CD8-positive, alpha-beta T cell (primary cell): ENCODE measurements at places on chromosomes 7 and 10.
A peak's percentile ranks its signal among the peaks of the same experiment; 100 is the strongest.

DNA sequence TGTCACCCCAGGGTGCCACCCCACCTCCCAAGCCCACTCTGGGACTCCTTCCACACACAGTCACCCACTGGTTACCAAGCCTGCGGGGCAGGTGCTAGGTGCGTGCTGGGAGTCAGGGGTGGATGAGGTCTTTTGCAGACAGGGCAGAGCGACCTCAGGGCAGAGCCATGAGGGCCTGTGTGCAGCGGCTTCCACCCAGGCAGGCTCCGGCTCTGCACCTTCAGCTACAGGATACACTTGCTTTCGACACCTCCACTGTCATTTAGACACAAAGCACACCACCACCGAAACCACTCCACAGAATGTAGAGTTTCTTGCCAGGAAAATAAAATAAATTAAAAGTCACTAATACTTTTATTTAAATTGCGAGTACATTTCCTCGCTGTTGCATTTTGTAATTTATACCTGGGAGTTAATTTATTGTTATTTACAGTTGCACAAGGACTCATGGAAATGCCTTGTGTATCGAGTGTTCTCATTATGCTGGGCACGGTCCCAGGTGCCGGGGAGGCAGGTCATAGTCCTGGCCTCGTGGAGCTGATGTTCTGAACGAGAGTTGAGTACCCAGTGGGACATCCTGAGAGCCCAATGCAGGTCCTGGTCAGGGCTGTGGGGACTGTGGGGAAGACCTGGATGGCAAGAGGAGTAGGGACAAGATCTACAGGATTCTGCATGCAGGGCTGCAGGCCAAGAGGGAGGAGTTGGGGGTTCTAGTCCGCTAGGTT, 127.8 kb downstream of the CUX1 start:
- no peak for DNase-seq

DNA sequence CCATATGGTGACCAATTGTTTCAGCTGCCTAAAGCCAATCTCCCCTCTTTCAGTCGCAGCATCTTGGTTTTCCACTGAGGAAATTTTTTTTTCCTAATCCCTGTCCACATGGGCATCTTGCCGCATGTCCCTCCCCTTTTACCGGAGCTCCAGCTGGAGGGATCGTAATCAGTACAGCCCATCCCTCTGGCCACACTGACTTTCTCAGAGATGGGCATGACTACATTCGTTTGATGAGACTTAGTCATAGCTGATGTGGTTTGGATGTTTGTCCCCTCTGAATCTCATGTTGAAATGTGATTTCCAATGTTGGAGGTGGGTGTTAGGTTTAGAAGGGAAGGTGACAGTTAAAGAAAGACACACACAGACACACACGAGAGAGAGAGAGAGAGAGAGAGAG, 186.8 kb upstream of the CXCL12 start:
- DNase-seq: no peak

DNA sequence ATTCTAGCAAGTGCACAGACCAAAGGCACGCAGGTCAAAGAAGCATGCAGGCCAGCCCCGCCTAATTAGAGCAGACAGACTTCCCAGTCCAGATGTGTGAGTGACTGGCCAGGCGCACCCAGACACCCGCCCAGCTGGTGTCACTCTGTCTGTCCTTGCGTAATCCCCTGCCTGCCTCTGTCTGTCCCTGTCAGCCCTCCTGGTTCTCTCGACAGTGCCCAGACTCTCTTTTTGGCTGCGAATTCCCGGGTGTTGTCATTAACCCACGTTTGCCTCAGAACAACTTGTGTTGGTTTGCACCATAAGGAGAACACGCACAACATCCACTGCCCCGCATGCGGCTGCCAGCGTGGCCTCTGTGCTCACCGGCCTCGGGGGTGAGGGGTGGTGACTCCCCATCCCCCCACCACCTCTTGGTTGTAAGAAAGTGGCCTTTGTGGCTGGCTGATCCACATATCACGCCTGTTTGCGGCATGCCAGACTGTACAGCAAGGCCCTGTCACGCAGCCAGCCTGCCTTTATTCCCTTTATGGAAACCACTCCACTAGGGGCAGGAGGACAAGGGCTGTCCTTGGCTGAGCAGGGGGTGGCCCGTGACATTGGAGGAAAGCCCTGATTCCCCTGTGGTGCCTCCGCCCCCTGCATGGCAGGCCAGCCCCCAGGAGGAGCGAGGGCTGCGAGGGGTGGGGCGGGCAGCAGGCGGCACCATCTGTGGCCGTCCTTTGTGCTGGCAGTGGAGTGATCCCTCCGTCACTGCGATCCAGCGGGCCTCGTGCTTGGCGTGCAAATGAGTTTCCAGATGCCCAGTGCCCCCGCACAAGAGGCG, 72.8 kb upstream of the PPIF start:
- no peak for DNase-seq

DNA sequence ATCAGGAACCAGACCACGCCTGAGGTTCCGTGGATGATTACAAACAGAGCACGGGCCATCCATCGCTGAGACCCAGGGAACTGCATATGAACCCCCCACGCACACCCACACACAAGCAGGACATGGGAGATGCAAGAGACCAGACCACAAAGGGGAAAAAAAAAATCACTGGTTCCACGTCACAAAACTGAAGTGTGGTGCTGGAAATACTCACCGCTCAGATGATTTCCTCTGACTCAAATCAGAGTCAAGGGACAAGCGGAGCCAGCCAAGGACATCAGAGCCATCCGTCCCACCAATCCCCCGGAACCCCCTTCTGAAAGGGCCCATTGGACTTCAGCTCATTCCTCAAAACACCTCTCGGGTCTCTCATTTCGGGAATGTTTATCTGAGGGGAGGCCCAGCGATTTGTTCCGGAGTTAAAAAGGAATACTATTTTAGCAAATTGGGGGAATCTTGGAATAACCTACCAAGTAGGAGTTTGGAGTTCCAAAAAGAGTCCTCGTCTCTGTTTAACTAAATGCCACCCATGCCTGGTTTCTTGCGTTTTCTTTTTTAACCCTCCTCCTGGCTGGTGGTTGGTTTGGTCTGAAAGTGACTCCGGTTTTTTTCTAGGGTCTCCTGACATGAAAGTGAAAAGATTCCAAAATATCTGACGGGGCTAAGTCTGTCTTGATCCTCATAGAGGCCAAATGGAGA, 15.0 kb downstream of the SNX8 start:
- DNase-seq: no peak

GRCh38 chr10:132039371-132039770, 26.4 kb upstream of the JAKMIP3 start:
- DNase-seq: no peak

- no peak for DNase-seq
Observed at GRCh38 chr7:12601302-12601869, 30.9 kb downstream of the SCIN start.

GRCh38 chr7:56074371-56074791, 10.3 kb downstream of the SUMF2 start:
- DNase-seq: peak; percentile 76

DNA sequence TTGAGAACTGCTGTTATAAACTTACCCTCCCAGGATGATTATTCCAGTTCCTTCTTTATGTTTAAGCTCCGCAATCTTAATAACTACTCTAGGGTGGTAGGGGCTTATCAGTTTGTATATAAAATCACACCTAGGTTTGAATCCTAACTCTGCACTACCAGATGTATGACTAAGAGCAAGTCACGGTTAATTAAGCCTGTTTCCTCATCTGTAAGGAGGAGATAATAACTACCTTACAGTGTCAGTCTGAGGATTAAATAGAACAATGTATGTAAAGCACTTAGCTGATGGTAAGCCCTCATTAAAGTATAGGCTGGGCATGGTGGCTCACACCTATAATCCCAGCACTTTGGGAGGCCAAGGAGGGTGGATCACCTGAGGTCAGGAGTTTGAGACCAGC, 9.2 kb downstream of the DNA2 start:
- DNase-seq: no peak

GRCh38 chr7:37414352-37414983, 34.2 kb downstream of the ELMO1 start:
- DNase-seq: no peak

DNA sequence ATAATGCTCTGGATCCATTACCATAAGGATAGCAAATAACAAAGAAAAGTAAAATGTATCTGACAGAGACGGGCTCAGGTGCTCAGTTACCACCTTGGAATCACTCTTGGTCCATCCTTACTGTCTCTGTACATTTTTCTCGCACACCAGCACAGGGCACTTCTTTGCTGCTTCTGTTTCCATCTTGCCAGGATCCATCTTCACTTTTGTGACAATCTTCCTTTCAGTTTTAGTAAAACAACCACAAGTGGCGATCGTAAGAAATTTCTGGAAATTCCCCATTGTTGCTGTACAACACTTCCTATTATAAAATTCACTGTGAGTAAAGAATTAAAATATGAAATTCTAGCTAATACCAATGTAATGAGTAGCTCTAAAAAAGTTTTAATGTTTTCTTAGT, 695.5 kb downstream of the GRM8 start:
- no peak for DNase-seq

DNA sequence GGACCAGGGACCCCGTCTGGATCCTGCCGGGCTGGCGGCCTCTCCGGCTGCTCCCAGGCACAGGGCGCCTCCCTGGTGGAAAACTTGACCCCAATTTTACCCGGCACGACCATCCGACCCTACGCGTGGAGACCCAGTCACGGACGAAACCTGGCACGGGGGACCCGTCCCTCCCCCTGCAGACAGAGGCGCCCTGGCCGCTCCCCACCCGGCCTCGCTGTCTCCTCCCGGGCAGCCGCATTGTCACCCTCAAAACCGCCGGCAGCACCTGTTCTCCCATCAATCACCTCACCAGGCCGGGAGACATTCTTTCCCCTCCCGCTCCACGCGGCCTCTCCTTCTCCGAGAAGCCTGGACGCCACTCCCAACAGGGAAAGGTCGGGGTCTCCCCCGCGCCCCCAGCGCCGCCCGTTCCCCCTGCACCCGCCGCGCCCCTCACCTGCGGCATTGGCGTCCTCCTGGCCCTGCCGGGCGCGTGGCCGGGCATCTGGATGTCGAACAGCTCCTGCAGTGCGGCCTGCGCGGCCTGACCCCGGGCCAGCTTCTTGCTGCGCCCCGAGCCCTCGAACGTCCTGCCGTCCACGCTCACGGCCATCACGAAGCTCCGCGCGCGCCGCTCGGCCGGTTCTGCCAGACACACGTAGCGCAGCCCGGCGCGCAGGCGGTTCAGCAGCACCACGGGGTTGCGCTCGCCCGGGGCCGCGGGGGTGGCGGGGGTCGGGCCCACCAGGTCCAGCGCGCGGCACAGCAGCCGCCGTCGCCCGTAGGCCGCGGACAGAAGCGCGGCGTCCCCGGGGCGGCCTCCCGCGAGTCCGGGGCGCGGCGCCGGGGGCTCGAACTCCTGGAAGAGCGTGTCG, 306.6 kb downstream of the WDR37 start:
- DNase-seq: no peak

DNA sequence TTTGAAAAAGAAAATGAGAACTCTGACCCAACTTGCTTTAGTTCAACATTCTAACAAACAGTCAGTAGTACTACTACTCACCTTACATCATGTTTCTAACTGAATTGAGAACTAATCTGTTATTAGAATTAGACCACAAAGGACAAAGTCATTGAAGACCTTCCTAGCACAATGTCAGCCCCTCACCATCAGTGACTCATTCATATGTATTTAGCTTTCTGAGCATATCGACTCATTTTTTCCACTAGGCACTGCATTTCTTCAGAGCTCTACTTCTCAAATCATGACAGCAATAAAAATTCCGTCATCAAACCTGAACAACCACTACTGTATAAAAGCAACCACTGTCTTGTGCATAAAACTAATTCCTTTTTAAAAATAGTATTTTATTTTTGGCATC, 4.4 kb upstream of the LRRN3 start:
- no peak for DNase-seq

- DNase-seq: no peak
Observed at GRCh38 chr10:35274498-35275060, 61.7 kb upstream of the CCNY start.

- DNase-seq: no peak
Observed at GRCh38 chr7:102291056-102291915, 4.6 kb downstream of the SH2B2 start.

GRCh38 chr10:14543046-14543903, 212.6 kb upstream of the FRMD4A start:
- peak; percentile 82 for DNase-seq

DNA sequence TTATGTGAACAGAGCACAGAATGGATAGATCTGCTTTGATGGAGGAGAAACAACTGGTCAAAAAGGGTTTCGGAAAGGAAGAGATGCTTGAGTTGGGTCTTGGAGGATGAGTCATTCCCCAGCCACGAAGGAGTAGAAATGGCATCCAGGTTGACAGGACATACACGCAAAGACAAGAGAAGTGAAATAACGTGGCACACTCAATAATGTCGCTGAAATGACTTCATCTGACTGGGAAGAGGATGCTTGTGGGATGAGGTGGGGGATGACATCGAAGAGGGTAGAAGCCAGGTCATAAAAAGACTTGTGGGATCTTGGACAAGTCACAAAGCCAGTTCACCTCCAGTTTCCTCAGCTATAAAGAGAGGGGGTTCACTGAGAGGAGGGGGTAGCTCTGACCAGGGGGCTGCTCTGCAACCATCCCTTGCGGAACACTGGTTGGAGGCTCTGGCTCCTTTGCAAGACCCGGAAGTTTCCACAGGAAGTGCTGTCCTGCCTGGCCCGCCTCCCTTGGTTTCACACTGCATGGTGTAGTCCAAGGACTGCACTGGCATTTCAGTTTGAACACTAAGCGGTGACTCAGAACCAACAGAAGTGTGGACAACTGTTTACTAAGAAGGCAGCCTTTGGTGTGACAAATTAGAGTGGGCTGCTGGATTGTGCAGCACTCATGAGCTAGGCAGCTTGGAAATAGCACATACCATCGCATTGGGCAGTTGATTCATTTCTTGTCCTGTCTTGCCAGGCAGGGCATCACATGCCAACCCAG, 189.9 kb upstream of the ADO start:
- no peak for DNase-seq

DNA sequence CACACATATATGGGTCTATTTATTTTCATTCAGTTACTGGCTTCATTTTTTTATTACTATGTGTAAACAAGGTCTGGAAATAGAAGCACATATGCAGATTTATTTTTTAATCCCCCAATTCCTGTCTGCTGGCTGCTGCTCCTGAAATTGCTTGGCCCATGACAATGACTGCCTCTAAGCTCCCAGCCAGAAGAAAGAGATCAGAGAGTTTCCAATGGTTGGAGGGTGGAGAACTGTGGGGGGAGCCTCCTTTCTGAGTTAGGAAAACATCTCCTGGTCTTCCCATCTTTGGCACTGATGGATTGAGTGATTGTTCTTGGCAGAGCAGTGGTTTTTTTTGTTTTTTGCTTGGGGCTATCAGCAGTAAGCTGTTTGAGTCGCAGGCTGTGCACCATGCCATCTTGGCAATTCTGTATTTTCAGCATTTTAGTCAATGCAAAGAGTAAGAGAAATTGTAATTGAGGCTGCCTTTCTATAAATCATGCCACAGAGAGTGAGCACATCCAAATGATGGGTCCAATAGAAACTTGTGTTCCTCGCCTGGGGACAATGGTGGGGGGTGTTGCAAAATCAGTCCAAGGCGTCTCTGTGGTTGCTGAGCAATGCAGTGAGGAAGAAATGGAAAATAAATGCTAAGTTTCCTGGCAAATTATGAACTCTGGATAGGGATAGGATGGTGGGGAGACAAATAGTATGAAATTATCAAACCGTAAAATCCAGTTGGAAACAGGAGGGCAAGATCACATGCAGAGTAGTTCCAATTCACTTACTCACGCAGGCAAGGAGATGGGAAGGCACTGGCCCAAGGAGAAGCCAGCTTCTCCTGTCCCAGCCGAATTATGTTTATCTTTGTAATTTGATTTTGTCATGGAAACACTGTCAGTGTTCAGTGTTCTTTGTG, 382.4 kb downstream of the SORCS3 start:
- DNase-seq: no peak
